ENCODE measurements at places on chromosomes 1 and 21.

GRCh38 chr1:178046591-178047270 lies 47.2 kb upstream of the RASAL2 start:
- no peak for DNase-seq

- DNase-seq = no peak
Measured at GRCh38 chr1:13896932-13897331, 196.9 kb downstream of the PRDM2 start.

GRCh38 chr1:45051005-45051772 lies 39.1 kb downstream of the UROD start:
- DNase-seq = no peak

- no peak for DNase-seq
Measured at GRCh38 chr1:42529724-42530181, 66.7 kb downstream of the CCDC30 start.

DNA sequence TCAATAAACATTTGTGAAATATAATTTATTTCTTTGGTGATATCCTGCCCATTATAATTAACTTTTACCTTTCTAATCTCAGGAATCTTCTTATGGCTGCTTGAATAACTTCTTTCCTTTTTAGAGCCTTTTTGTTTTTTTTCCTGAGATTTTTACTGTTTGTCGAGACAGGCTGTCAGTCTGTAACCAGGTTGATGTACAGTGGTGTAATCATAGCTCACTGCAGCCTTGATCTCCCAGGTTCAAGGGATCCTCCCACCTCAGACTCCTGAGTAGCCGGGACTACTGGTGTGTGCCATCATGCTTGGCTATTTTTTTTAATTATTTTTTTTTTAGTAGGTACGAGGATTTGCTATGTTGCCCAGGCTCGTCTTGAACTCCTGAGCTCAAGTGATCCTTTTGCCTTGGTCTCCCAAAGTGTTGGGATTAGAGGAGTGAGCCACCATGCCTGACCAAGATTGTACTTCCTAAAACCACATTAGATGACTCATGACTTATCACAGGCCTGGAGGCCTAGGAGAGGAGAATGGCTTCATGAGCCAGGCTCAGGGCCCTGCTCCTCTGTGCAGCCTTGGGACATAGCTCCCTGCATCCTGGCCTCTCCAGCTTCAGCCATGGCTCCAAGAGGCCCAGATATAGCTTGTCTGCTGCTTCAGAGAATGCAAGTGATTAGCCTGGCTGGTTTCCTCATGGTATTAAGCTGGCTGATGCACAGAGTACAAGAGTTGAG lies 48.6 kb downstream of the CTH start:
- no peak for DNase-seq

DNA sequence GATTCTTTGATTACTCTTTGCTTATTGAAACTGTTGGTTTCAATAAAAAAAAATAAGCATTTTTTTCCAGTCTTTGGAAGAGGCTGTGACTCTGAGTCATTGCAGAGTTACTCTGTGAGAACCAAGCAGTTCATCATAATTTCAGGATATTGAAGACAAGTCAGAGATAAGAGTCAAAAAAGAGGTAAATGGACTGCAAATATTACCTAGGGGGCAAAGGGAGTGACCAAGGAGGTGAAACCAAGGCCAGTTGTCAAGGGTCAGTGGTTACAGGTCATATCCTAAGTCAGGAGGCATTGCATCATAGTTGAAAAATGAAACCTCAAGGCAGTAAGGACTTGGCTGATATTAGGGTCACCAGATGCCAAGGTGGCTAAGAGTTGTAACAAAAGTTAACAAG lies 597.1 kb upstream of the USP24 start:
- no peak for DNase-seq

DNA sequence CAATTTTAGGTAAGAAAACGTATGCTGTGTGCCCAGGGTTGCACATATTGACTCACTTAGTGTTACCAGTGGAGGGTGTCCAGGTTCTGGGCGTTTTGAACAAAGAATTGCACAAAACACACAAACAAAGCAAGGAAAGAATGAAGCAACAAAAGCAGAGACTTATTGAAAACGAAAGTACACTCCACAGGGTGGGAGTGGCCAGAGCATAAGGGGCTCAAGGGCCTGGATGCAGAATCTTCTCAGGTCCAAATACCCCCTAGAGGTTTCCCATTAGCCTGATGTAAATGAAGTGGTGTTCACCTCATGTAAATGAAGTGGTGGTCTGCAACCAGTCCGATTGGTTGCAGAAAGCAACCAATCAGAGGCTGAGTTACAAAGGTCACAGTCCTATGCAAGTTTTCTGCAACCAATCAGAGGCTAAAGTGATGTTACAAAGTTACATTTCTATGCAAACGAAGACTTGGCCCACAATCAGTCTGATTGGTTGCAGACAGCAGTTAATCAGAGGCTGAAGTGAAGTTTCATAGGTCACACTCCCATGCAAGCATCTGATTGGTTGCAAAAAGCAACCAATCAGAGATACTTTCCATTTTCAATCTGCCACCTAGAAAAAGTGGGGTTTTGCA lies 228.3 kb downstream of the ST6GALNAC3 start:
- no peak for DNase-seq

- no peak for DNase-seq
Measured at GRCh38 chr21:44350773-44351481, 2.5 kb upstream of the TRPM2 start.

Data from stimulated activated CD4-positive, alpha-beta T cell treated with anti-CD3 and anti-CD28 coated beads, Interleukin-15, amount 100 ng/mL, for 1 hour (primary cell).